Stimulated activated naive CD4-positive, alpha-beta T cell treated with Interleukin-2 at 50 U/mL for 16 hours (primary cell): ENCODE measurements at places on chromosomes 7 and 10.

- no peak for DNase-seq
Measured at GRCh38 chr7:132771301-132771730, 195.0 kb upstream of the PLXNA4 start.

- DNase-seq = no peak
Measured at GRCh38 chr7:44759246-44759645, 10.6 kb downstream of the ZMIZ2 start.

DNA sequence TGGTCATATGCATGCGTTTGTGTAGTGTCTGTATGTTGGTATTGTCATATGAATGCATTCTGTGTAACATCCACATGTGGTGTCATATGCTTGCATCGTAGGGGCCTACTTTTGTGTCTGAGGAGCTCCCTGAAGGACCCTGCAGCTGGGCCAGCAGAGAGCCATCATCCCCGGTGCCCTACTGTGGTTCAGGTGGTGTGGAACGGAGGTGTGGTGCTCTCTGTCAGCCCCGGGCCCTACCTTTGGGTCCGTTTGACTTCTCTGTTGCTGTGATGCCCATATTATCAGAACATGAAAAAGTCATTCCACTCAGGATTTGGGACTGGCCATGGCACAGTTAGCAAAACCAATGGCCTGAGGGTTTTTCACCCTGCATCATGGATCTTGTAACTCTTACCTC is 217.9 kb downstream of the ADARB2 start:
- no peak for DNase-seq

DNA sequence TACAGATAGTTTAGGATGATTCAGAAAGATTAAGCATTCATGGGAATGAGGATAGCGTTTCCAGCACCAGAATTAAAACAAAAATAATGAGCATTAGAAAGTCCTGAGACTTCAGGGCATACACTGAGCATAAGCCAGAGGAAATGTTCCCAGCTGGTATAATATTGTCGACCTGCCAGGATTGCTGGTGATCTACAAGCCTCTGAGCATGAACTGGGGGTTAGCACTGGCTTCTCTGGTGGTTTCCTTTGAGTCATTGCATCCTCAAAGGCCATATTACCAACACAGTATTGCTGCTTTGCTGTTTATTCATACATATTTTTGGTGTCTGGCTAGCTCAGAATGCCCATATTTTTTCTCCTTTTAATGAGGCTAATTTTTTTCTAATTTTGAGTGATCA is 10.7 kb upstream of the ATRNL1 start:
- no peak for DNase-seq
